ENCODE measurements at places on chromosomes 1 and 21. TPM values are rescaled to one million over a fixed set of nuclear protein-coding genes. Genes with fewer than 3 reads are reported as not detected.
A peak's percentile ranks its signal among the peaks of the same experiment; 100 is the strongest.

DNA sequence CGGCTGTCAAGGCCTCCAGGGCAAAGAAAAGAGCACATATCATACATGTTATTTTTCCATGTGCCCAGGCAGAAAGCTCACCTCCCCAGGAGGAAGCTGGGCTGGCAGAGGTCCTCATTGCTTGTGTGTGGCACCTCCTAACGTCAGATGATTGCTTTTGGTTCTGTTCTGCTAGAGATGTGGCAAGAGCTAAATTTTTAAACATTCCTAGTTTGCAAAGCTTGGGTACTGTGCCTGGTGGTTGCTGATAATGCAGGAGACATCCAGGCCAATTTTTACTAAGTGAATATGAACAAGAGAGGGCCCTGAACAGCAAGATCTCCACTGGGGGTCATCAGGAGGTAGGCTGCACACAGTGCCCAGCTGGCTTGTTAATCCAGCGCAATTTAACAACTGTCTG lies 93.9 kb downstream of the TBX19 start:
- H3K4me1 ChIP-seq = no peaks in the 10 kb centered on the region
- H3K27me3 ChIP-seq = no peaks in the 10 kb centered on the region
- DNase-seq = no peak
- no peaks in the 10 kb centered on the region for H3K36me3 ChIP-seq

GRCh38 chr1:246800756-246801155 lies 76.5 kb downstream of the SCCPDH start:
- H3K36me3 ChIP-seq = no peaks in the 10 kb centered on the region
- no peak overlapping the region for H3K27ac ChIP-seq
- no peaks in the 10 kb centered on the region for H3K4me1 ChIP-seq
- no peak overlapping the region for H3K4me3 ChIP-seq

DNA sequence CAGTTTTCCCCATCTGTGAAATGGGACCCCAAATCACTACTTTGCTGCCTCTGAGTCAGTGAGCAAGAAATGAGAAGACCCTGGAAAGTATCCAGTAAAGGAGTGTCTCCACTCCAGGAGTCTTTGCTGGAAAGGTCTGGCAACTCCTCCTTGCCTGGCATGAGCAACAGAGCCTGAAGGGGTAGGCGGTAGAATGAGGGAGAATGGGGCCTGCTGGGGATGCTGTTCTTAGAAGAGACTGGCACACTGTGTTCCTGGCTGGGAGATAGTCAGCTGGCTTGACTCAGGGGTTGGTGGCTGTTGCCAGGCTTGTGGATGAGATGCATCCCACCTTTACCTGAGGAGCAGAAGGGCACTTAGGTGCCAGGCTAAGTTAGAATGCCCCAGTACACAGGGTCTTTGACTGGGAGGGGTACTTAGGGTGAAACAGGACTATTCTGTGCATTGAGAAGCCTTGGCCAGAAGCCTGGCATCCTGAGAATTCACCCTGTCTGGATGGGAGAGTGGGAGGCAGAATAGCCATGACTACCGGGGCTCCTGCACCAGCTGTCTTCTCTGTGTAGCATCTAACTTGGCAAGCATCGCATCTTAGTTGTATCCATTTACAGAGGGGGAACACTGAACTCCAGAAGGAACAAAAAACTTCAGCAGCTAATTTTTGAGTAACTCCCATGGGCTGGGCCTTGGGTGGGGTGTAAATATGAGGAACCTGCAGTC lies 2.5 kb downstream of the MFSD2A start:
- H3K36me3 ChIP-seq = no peaks in the 10 kb centered on the region
- peak; percentile 94 for DNase-seq
- no peaks in the 10 kb centered on the region for H3K27me3 ChIP-seq
- peak overlapping the region; percentile 90 for H3K27ac ChIP-seq
- H3K4me3 ChIP-seq = no peak overlapping the region

- H3K27me3 ChIP-seq = no peaks in the 10 kb centered on the region
- peaks cover 53% of the 10 kb centered on the region for H3K4me1 ChIP-seq
- H3K27ac ChIP-seq = peak within 1 kb of the TSS; percentile 83
- peak within 1 kb of the TSS; percentile 7 for H3K4me3 ChIP-seq
- peak; percentile 92 for DNase-seq
These were observed at the start of gene TFF3 for GRCh38 chr21:42315296-42315891. Gene TFF3, minus strand, starts transcription at chr21:42315409. Its CDS starts 35 bp downstream, at chr21:42315374.

OLIG2 gene
- not detected for total RNA-seq

MARK1 gene
- 12.7 TPM for total RNA-seq

FAM131C gene
- total RNA-seq = 1.6 TPM
